ENCODE measurements at places on chromosomes 1 and 21. TPM values are rescaled to one million over a fixed set of nuclear protein-coding genes. Genes with fewer than 3 reads are reported as not detected.

GRCh38 chr1:198860371-198860770 lies 221.5 kb downstream of the PTPRC start:
- no peak for DNase-seq

DNA sequence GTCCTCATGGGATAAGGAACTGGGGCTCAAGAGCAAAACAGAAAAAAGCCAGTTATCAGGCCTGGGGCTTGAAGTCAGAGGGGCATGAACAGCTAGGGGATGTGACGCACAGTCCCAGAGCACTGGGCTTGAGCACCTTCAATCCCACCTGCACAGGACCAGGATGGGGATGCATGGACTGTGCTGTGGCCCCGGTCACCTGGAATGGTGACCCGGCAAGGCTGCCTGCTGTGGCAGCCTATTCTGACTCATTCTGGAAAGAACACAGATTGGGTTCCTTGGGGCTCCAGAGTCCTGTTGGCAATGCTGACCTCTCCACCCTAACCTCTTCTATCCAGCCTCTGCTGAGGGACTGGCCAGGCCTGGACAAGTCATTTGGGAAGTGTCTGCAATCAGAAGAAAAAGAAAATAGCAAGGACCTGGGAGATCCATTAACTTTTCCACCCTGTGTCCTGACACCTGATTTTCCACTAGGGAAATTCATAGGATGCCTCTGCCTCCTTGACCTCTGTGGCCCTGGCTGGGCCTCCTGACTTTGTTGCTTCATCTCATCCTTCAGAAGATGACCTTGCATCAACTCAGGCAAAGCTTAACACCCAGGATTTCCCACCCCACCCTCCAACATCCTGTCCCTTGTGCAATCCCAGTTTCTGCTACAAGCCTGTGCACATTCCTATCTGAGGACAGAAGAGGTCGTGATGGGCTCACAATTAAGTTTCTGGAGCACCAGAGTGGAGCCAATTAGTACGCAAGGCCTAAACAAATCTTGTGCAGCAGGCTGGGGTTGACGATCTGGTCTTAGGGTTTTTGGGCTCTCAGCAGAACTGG lies 17.9 kb upstream of the FMOD start:
- no peak for DNase-seq

- DNase-seq: no peak
Observed at GRCh38 chr1:205293350-205294074, 28.0 kb downstream of the NUAK2 start.

- DNase-seq: no peak
Observed at GRCh38 chr21:43721939-43722338, 3.0 kb downstream of the PDXK start.

Gene GBP7
- not detected for total RNA-seq

DNA sequence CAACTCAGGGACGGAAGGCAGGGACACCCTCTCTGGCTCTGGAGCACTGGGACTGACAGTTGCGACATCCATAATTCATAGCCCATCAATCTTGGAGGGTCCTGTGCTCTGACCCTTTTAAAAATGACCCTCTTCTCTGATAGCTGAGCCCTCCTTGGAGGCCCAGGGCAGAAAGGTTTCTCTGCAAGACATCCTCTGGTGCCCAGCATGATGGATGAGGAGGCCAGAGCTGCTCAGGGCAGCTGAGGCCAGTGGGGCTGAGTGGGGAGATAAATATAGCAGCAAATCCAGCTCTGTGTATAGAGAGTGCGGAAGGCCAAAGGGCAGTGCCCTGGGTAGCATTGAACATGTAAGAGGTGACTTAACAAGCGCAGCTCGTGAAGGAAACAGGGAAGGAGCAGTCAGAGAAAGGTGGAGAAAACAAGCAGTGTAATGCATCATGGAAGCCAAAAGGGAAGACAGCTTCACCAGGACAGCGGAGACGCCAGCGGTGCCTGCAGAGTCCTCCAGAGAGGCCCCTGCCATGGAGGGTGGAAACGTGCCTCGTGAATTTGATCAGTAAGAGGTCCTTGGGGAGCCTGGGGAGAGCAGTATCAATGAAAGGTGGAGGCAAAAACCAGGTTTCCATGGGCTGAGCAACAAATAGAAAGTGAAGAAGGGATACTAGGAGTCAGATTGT lies 50.4 kb upstream of the FMOD start:
- DNase-seq: no peak

DNA sequence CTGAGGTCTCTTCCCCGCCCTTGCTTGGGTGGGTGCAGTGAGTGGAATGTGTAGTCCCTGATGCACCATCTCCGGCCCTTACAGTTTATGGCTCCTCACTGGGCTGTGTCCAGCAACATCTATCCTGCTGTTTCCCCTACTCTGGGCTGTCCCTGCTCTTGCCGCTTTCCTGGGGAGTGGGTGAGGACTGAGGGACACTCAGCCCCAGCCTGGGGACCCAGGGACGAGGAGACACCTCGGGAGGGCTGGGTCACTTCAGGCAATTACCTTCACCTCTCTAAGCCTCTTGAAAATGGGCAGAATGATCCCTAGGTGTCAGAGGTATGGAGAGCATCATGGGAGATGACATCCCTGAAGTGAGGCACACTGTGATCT lies 13.6 kb upstream of the LRP8 start:
- no peak for DNase-seq

GRCh38 chr1:169779970-169780369 lies 14.7 kb downstream of the METTL18 start:
- DNase-seq: no peak

GRCh38 chr1:61523893-61524605 lies 200.9 kb downstream of the TM2D1 start:
- no peak for DNase-seq

- no peak for DNase-seq
Observed at GRCh38 chr1:112239683-112240330, 156.2 kb upstream of the CTTNBP2NL start.

DNA sequence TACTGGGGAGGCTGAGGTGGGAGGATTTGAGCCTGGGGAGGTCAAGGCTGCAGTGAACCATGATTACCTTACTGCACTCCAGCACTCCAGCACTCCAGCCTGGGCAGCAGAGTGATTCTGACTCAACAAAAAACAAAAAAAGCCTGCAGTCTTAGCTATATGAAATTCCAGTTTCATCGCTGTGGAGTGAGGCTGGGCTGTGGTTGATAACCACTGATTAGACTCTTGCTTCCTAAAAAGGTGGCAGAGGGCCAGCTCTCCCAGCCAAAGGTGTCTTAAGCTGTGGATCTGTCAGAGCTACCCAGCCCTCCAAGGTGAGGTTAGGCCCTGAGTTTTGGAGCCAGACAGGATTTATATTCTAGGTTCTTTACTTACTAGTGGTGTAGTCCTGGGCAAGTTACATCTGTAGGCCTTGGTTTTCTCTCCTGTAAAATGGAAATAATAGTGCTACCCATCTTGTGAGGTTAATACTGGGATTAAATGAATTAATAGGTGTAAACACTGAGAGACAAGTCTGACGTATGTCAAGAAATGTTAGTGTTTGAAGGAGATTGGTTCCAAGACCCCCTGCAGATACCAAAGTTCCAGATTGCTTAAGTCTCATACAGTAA lies 35.9 kb downstream of the TMCC2 start:
- DNase-seq: no peak

DNA sequence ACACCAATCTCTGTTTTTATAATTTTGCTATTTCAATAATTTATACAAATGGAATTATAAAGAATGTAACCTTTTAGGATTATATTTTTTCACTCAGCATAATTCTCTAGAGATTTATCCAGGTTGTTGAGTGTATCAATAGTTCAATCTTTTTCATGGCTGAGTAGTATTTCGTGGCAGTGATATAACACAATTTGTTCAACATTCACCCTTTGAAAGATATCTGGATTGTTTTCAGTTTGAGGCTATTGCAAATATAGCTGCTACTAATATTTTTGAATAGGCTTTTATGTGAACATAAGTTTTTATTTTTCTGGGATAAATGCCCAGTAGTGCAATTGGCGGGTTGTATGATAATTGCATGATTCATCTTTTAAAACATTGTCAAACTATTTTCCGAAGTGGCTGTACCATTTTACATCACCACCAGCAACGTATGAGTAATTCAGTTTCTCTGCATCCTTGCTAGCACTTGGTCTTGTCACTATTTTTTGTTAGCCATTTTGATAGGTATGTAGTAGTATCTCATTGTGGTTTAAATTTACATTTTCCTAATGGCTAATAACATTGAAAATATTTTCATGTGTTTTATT lies 55.6 kb upstream of the ABCD3 start:
- no peak for DNase-seq

GRCh38 chr1:109722908-109723691 lies 11.0 kb downstream of the GSTM5 start:
- DNase-seq: no peak

- no peak for DNase-seq
Observed at GRCh38 chr1:167184081-167184480, 36.6 kb upstream of the POU2F1 start.

Gene LRRC38
- total RNA-seq: not detected

DNA sequence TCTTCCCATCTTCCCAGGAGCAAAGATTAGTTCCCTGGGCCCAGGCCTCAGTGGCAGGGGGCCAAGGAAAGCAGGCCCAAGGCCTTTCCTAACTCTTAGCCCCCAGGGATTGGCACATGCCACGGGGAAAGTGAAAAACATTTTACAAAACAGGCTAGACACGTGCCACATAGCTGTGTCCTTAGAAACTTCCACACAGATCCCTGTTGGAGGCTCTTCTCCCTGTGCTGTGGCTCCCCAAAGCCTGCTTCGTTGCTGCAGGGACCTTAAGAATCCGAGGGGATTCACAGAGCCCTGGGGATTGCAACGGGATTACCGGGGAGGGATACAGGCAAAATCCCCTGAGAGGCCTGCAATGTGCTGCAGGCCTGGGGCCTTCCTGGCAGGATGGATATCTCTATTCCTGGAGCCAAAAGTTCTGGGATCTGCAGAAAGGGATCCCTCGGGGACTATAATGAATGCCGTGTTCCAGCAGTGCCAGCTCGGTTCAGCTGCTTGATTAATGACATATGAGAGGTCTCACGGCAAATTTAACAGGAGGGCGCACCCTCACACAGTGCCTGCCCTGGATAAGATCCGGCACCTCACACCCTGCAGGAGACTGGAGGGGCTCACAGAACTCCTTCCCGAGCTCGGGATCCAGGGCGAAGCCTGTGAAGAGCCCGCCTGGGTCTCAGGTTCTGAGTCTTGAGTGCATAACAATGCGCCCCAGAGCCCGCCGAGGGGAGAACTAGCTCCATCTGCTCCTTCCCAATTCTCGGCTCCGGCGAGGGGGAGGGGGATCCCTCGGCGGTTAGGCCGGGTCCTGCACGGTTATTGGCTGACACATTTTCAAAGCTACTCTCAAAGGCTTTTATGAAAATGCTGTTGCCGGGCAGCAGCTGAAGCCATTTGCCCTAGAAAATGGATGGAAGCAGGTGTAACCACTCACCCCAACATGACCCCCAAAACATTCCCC lies 15.3 kb upstream of the RGS8 start:
- no peak for DNase-seq

DNA sequence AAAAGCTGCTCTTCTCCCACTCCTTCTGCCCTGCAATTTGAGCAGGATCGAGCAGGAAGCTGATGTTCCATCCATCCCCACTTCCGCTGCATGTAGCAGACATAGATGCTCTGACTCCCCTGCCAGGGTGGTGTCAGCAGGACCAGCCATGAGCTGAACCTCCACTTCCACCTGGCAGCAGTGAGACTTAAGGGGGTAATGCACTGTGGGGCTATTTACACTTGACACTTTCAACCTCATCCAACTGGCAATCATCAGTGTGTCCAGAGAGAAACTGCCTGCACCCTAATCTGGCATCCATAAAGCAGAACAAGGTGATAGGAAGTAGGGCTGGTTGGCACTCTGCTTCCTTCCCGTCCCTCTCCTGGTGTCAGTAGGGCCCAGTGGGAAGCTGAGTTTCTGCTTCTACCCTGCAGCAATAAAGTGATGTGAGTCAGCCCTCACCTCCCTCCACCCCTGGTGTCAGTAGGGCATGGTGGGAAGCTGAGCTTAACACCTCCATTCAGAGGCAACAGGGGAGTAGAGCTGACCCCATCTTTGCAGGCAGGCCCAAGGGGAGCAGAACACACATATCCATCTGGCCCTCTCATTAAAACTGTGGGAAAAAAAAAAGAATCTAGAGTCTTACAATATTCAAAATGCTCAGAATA lies 272.3 kb downstream of the PTPRU start:
- no peak for DNase-seq

DNA sequence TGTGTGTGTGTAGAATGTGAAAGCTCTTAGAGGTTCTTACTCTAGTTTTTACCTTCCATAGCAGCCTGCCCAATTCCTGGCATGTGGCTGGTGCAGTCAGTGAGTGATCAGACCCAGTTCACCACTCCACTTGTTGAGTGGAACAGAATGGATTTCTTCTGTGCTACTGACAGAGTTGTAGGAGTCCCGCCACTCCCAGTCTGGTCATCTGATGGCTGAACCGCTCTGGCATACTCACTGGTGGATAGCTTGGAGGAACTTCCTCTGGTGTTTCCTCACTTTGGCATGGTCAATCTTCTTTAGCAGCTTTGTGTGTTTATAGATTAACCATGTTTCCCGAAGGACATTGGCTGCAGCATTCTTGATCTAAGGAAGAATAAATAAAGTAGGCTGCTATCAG lies 106.7 kb upstream of the ADAR start:
- no peak for DNase-seq

DNA sequence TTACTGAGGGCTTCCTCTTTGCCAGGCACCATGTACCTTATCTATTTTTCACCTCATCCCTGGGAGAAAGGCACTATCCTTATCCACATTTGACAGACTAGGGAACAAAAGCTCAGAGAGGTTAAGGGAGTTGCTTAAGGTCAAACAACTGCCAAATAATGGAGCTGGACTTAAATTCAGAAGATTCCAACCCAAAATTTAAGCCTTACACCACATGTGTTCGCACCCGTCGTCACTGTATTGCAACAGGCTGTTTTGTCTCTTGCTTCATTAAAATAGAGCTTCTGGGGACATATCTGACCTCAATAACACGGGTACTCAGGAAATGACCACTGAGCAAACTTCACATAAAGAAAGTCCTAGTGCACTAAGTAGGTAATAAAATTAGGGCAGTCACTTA lies 62.0 kb downstream of the TRABD2B start:
- DNase-seq: no peak

DNA sequence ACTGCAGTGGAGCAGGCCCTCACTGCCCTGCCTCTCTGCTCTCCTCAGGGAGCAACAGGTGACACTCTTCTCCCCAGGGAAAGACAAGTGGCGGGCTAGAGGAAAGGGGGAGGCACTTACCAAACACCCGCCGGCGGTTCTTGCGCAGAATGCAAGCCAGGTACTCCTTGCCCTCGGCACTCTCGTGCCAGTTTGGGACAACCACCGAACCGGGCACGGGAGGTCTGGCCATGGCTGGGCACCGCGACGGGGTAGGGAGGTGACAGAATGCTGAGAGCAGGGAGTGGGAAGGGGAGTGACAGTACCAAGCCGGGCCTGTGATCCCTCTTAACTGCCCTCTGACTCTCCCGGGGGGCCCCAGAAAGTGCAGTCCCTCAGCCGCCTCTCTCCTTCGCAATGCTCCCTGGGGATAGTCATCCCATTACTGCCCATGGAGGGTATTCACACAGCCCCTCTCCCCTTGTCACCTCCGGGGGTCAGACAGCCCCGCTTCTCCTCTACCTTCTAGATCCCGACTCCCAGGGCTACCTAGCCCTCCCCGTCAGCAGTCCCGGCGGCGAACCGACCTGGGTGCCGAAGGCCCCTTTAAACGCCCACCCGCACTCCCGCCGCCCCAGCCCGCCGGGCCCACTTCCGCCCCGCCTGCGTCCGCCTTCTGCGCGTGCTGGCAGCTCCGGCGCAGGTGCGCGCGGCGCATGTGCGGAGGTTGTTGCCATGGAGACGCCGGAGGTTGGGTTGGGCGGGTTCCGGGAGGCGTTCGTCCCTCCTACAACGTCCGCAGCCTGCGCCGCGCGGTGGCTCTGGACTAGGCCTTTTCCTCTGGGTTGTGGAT lies at the start of gene CPLANE2:
Gene CPLANE2, minus strand, starts transcription at position 673 of the 832 bp plus-strand sequence. Its CDS starts 441 bp downstream, at position 232.
- peak; percentile 69 for DNase-seq

- no peak for DNase-seq
Observed at GRCh38 chr1:3618531-3618880, 6.3 kb upstream of the TPRG1L start.

Gene C1orf167
- not detected for total RNA-seq

Gene CD84
- 11.6 TPM for total RNA-seq

All from thoracic aorta (tissue), 2 donors.